Skeletal muscle cell (primary cell): ENCODE measurements at places on chromosomes 7 and 10.

DNA sequence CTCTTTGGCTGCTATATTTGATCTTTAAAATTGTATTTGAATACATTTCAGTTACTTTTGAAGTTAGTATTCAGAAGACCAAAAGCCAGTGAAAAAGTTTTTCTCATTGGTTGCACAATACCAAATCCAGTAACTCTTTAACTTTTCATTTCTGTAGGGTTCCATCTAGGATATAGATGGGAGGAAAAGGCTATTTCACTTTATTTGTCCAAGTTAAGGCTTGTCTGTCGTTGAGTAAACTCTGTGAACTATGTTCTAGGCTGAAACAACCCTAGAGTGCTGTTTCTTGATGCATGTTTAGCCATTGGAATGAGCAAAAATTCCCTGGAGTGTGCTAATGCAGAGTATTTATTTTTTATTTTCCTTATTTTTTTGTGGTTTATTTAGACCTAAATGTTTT lies 834.7 kb upstream of the KCND2 start:
- DNase-seq: no peak

GRCh38 chr7:101097561-101097960 lies 12.3 kb downstream of the TRIM56 start:
- no peak for DNase-seq

- no peak for DNase-seq
Measured at GRCh38 chr10:69893271-69893900, 91.7 kb downstream of the COL13A1 start.

GRCh38 chr10:54363390-54363789 lies 437.6 kb downstream of the PCDH15 start:
- DNase-seq: no peak

DNA sequence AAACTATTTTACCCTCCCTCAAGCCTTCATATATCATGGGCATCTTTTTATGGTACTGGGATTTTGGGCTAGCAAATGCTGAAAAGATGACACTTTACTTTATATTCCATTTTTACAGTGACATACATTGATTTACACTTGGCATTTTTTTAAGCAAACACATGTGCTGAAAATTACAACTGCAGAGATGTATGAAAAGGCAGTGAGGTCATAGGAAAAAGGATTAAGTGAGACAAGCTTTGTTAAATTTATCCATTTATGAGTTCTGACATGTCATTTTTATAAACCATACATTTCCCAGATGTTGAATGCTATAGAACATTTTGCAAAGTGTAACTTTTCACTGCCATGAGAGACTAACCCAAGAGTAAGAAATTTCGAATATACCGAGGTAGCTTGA lies 68.8 kb upstream of the RSU1 start:
- DNase-seq: no peak
